ENCODE measurements at places on chromosomes 16 and 17.

DNA sequence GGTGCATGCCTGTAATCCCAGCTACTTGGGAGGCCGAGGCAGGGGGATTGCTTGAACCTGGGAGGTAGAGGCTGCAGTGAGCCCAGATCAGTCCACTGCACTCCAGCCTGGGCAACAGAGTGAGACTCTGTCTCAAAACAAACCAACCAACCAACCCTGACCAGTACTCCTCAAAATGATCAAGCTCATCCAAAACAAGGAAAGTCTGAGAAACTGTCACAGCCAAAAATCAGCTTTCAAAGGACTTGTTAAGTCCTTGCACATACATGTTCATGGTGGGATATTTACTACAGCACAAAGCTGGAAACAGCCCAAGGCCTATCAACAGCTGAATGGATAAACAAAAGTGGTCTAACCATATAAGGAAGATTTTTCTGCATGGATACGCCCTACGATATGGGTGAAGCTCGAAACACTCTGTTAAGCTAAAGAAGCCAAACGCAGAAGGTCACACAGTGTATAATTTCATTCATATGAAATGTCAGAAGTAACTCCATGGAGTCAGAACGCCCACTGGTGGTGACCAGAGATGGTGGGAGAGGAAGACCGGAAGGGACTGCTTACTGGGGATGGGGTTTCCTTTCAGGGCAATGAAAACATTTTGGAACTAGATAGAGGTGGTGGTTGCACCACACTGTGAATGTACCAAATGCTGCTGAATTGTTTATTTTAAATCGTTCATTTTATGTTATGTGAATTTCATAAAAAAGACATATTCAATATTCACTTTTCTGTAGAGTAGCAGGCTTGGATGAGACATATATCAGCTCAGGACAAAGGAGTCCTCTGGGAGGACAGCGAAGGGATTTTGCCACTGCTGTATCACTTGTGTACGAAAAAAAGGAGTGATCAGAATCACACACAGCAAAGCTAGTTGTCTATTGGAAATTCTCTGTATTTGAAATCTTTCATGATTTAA, 17.7 kb downstream of the CCL17 start:
- no peak for DNase-seq

GRCh38 chr16:21964353-21964752, 11.2 kb downstream of the UQCRC2 start:
- no peak for DNase-seq

DNA sequence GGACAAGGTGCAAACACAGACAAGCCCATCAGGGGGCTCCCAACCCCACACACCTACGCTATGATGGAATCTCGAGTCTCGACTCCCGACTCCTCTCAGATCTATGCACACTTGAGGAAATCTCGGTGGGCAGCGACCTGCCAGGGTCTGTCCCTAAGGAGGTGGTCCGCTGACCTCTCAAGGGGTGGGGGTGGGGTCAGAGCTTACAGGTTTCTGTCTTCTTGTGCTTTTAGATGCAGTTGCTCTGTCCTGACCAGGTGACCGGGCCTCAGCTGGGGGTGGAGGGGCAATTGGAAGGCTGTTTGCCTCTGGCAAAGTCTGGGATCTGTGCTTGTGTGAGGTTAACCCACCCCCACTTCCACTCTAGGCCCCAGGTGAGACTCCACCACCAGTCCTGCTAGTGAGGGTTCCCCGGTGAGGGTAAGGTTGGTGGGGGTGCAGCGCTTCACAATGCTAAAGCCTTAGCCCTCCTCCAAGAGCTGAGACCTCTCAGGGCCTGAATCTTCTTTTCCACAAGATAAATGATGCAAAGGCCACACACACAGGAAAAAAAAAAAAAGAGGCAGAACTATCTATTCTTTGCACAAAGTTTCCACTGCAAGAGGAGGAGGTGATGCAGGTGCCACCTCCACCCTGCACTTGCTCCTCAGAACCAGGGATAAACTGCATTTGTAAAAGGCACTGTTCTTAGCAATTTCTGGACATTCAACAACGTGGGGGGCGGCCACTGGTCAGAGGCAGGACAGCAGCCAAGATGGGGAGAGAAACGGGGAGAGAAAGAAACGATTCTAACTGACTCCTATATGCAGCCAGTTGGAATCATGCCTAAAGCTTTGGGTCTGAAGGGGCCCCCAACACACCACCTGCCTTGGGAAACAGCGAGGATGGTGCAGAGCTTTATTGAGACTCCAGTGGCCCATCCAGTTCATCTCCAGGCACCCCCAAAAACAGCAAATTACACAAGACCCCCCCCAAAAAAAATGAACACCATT, 4.1 kb downstream of the CISD3 start:
- DNase-seq: no peak

- DNase-seq: no peak
Observed at GRCh38 chr17:78705071-78705470, 77.0 kb downstream of the CYTH1 start.

DNA sequence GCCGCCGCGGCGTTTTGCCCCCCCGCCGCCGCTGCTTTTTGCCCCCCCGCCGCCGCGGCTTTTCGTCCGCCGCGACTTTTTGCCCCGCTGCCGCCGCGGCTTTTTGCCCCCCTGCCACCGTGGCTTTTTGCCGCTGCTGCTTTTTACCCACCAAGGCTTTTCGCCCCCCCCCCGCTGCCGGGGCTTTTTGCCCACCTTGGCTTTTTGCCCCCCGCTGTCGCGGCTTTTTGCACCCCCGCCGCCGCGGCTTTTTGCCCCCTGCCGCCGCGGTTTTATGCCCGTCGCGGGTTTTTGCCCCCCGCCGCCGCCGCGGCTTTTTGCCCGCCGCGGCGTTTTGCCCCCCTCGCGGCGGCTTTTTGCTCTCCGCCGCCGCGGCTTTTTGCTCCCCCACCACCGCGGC, 1343.0 kb downstream of the TP53TG3F start:
- DNase-seq: no peak

- DNase-seq: no peak
Observed at GRCh38 chr17:14032234-14032633, 37.1 kb upstream of the COX10 start.

DNA sequence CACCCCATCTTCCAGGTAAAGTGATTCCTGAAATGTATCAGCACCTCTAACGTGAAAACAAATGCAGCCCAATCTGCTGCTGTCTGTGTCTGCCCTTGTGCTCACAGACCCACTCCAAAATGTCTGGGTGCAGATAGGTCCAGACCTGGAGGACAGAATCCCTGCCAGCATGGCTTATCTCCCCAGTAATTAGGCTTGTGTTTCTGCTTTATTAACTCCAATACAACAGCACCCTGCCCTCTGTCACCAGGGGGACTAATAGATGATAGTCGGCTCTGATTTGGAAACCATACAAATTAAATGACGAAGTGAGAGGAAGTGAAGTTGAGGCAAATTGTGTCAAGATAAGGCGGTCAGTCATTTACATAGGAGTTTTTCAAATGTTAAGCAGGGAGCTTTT, 608.3 kb upstream of the SALL1 start:
- no peak for DNase-seq

DNA sequence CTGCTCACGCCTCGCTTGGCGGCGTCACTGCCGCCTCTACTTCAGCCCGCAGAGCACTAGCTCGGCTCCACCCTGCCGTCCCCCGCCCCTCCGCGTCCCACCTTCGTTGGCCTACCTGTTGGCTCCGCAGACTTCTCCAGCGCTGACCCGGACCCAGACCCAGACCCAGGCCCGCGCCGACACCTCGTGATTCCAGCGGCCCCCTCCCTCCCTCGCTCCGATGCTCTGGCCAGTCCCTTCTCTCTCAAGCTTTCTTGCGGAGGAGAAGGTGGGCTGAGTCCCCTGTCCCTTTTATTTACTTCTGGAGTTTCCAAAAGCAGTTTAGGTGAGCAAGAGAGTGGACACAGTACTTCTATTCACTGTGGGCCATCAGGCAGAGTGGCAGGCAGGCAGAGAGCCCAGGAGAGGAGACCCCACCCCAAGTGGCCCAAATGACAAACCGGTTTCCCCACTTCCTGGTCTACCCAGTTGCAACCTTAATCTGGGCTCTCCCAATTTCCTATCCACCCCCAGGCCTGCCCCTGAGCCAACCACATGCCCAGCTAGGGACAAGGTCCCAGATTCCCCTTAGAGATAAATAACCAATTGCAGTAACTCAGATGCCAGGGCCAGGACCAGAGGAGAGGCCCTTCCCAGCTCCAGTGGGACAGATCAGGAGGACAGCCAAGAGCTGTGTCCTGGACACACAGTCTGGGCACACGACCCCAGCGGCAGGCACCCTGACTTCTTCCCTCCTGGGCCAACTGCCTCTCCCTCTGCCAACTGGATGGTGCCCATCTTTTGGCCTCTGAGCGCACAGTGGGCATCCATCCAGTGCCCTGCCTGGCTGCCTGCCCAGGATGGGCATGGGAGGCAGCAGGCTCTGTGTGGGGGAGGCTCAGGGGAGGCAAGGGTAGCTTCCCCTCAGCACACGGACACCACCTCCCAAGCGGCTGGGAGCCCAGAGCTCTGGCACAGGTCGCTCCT, 1.2 kb upstream of the SRCIN1 start:
- no peak for DNase-seq

Data from stimulated activated CD4-positive, alpha-beta T cell treated with anti-CD3 and anti-CD28 coated beads, Interleukin-15, amount 100 ng/mL, for 1 hour (primary cell).